ENCODE measurements at places on chromosomes 6 and 20. TPM values are rescaled to one million over a fixed set of nuclear protein-coding genes. Genes with fewer than 3 reads are reported as not detected.

The TP53RK gene
- total RNA-seq: 11.7 TPM

The GPLD1 gene
- total RNA-seq: 2.1 TPM

The SDHAF4 gene
- total RNA-seq: 8.3 TPM

The WFDC10B gene
- total RNA-seq: not detected

The HLA-DQA2 gene
- not detected for total RNA-seq

The ECT2L gene
- total RNA-seq: not detected

The ADGRF5 gene
- total RNA-seq: 3.8 TPM

The VIP gene
- 5.8 TPM for total RNA-seq

The MUC22 gene
- total RNA-seq: not detected

The COL11A2 gene
- total RNA-seq: 2.5 TPM

The PTK7 gene
- 4.4 TPM for total RNA-seq

The TRIM26 gene
- total RNA-seq: 87.9 TPM

The CDH4 gene
- total RNA-seq: not detected

The SLC35A1 gene
- total RNA-seq: 14.1 TPM

The NUP153 gene
- 29.2 TPM for total RNA-seq

The EYS gene
- 0.35 TPM for total RNA-seq

The LPIN3 gene
- 141 TPM for total RNA-seq

The RWDD2A gene
- 3.1 TPM for total RNA-seq

The WASF1 gene
- total RNA-seq: 14.0 TPM

Measured in Peyer's patch (tissue), 4 donors.